ENCODE measurements at places on chromosomes 2 and 18.

DNA sequence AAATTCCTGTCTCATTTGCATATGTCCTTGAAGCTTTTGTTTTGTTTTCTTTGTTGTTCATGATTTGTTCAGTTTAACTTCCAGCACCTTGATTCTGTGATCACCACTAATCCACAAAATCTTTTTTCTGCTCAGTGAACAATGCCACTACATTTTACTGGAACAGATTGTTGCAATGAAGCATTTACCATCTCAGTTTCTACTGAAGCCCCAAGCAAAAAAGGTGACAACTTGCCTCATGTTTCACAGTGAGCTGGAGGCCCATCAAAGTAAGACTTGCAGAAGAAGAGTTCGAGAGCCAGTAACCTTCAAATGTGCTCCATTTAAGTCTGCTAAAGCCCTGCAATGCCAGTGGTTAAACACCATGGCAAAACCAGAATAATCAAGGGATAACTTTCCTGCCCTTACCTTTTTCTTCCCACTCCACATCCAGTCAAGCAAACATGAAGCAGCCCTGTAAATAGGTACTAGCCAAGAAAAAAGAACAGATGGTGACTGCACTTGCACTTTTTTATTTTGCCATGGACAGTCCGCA, 25.7 kb upstream of the PDE1A start:
- no peak for DNase-seq

GRCh38 chr18:1057367-1057766, 152.7 kb downstream of the ADCYAP1 start:
- no peak for DNase-seq

DNA sequence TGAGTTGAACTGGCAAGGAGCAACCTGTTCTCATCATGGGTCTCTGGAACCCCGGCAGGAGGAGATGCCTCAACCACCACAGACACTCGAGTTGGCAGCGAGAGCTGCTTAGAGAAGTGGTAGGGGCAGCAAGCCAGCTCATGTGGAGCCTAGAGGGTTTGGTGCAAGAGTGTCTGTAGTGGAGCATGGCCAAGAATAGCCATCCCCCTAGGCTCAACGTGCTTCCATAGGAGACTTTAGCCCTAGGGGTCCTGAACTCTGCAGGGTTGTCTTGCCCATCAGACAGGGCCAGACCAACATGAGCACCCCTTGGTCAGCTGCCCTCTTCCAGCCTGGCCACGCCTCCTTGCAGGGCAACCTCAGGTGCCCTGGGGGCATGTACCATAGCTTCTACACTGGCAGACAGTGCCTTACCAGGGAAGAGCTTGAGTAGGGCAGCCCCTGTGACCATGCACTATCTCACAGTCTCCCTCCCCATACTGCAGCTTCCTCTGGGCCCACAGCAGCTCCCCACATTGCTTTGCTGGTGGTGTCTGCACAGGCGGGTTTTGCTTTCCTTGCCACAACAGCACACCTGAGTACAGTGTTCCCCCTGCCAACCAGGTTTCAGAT, 187.1 kb downstream of the EXOC6B start:
- no peak for DNase-seq

GRCh38 chr2:222672068-222672401, 577 bp downstream of the MOGAT1 start:
- no peak for DNase-seq

GRCh38 chr18:12397793-12398192, 9.9 kb upstream of the PRELID3A start:
- no peak for DNase-seq

DNA sequence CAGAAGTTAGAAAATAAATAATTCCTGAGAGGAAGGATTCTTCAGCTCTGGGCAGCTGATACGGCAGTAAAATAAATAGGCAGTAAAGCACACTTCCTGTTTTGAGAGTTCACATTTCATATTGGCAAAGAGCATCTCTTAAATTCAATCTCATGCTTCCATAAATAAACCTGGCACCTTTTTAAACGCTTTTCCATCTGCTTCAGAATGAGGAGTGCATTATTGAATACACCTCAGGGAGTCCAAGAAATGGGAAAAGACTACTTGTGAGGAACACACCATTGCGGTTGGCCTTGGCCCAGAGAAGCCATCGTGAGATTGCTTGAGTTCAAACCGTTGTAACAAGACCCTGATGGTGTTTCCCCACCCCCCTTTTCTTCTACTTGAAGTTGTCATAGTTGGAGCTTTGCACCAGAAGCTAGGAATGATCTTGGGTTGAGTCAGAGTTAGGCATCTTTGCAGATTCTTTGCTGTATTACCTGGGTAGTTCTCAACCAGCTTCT, 123.9 kb downstream of the RDH14 start:
- DNase-seq: peak; percentile 67
